Cortex of kidney (tissue), 1 donor: ENCODE measurements at places on chromosomes 7 and 10.

DNA sequence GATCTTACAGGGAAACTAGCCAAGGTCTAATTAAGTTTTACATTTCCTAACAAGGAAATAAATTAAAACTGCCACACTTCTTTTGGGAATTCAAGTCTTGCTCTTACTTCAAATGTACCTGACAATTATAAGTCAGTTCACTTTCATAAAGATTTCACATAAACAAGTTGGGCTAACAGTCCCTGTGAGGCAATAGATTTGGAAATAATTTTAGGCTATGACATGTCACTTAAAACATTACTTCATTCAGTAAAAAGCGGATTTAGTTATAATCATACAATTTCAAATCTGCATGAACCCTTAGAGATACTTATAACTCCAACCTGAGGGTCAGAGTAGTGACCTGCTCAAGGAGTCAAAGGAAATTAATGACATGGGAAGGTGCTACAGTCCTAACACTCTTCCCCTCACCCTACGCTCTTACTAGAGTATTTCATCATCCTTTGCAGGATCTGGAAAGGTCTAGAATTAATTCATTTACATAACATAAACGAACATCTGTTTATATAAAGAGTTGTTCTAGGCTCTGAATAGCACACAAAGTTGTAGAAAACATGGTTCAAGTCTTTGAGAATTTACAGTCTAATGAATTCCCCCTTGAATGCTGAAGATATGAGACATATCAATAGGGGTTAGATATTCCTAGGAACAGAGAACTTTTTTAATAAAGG lies 32.3 kb upstream of the DNAJB12 start:
- DNase-seq = no peak

- no peak for DNase-seq
Observed at GRCh38 chr7:71784781-71785180, 627.4 kb downstream of the CALN1 start.

DNA sequence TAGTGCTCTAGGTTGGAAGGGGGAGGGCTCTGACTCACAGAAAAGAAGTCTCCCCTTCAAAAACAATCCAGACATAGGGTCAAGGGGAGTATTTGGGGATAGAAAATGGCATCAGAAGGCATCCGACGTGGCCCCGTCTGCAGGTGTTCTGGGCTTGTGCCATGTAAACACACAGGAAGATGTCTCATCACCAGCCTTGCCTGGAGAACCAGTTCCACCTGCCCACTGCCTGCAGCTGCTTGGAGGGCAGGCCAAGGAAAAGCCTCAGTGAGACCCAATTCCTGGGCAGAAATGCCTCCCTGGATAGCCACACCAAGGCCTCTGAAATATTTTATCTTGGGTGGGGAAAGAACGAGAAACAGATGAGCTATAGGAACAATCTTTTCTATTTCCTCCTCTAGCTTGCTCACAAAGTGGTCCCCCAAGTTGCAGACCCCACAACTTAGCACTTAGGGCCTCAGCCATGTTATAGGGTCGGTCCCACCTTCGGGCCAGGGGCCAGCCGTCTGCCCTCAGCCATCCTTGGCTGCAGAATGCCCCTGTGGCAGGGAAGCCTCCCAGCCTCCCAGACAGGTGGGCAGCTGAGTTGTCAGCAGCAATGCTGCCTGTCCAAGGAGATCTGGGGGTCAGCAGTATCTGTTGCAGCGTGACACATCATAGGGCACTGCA lies 54.3 kb upstream of the ECHDC3 start:
- DNase-seq = no peak

DNA sequence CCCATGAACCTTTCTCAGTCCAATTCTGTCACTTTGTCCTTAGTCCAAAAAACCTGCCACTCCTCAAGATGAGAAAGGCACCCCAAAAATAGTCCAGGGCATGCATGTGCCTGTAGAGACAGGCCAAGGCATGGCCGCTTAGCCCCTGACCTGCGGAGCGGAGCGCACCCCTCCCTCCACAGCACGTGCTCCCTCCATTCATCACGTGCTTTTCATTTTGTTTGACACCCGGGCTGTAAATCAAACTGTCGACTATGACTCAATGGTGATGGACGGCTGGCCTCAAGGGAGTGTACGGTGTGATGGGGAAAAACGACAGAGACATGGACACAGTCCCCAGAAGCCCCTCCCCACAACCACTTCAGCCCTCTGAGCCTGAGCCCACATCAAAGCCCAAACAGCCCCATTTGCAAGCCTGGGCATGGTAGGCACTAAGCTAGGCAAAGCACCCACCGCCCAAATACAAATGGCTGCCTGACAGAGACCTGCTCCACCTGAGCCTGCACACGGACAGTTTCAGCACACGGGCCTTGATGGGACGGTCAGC lies 90.6 kb downstream of the ZRANB1 start:
- no peak for DNase-seq

DNA sequence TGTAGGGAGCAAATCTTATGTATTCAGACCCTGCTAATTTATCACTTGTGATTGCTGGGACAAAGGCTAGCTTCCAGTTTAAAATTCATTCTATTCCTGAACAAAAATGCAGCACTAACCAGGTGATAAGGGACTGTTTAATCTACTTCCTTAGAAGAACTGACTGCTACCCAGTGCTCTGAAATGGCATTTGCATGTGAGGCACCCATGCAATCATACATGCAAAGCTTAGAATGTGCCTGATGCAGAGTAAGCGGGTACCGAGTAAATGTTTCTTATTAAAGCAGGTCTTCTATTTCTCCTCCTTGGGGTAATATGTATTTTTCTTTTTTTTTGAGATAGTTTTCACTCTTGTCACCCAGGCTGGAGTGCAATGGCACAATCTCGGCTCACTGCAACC lies 54.5 kb downstream of the NEURL1 start:
- DNase-seq = no peak

GRCh38 chr10:102869258-102870198 lies at the start of gene AS3MT:
AS3MT (plus strand) TSS chr10:102869470; CDS start chr10:102869593, 123 bp downstream.
- no peak for DNase-seq

- no peak for DNase-seq
Observed at GRCh38 chr7:34091321-34091917, 186.1 kb downstream of the BMPER start.

- no peak for DNase-seq
Observed at GRCh38 chr7:82443036-82443546, 486 bp downstream of the CACNA2D1 start.

DNA sequence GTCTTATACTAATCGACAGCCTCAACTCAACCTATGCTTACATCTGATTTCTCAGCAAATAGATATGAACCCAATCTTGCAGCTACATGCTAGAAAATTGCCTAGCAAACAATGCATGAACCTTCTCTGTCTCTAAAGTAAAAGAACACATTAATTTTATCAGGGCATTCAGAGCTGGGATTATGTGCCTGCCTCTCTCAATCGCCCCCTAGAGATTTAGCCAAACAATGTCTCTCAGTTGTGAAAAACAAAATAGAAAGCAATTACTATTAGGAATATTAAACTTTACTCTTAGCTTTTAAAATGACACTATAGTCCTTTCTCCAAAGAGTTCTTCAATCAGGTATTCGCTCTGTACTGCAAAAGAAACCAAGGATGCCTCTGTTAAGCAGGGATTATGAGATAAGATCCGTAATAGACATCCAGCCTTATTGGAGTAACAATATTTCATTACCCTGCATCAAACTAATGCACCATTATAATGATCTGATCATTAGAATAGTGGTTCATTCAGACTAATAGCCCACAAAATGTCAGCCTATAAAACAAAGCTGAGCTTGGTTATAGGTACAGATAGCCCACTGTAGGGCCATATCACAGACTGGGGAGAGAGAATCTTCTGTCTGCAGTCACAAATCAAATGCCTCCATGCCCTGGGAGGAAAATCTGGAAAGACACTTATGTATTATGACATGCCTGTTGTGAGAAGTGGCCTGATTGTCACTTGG lies 736.9 kb downstream of the PARD3 start:
- no peak for DNase-seq

DNA sequence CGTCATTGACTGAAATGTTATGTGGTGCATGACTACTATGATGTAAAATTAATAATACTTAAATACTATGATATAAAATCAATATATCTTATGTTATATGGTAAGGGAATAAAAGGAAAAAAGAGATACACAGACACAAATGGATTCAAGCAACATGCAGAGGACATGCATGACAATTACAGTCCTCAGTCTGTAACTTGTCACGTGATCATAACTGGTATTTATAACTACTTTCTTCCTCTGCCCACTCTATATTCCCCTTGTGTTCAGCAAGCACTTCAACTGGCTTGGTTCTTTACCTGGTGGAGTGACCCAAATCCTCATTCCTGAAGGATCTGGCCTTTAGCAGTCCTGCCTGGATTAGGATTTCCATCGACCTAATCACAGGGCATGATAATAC lies 104.4 kb upstream of the FAM180A start:
- DNase-seq = no peak

- no peak for DNase-seq
Observed at GRCh38 chr7:51261117-51261835, 55.3 kb downstream of the COBL start.

- DNase-seq = no peak
Observed at GRCh38 chr10:84412482-84412881, 84.1 kb downstream of the CCSER2 start.

DNA sequence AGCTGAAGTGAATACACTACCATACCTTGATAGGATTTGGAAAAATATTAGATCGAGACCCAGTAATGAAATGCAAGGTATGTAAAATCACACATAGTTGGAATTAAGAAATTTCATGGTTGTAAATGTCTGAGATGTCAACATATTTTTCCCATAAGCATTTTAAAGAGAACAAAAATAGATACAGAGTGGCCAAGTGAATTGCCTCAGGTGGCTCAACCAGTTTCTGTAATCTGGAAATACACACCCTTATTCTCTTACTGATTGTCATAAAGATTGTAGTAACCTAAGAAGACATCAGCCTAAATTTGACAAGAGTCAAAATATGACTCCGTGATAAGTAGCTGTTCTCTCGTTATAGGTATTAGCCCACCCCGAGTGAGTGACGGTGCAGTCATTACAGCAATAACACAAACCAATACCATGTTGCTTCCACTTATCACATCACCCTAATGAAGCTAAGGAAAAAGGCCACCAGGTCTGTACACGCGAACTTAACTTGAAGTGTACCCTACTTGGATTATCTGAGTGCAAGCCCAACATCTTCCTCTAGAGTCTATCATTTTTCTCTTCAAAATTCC lies 23.4 kb downstream of the PIK3AP1 start:
- no peak for DNase-seq

- no peak for DNase-seq
Observed at GRCh38 chr10:129163531-129163930, 303.5 kb upstream of the MGMT start.

DNA sequence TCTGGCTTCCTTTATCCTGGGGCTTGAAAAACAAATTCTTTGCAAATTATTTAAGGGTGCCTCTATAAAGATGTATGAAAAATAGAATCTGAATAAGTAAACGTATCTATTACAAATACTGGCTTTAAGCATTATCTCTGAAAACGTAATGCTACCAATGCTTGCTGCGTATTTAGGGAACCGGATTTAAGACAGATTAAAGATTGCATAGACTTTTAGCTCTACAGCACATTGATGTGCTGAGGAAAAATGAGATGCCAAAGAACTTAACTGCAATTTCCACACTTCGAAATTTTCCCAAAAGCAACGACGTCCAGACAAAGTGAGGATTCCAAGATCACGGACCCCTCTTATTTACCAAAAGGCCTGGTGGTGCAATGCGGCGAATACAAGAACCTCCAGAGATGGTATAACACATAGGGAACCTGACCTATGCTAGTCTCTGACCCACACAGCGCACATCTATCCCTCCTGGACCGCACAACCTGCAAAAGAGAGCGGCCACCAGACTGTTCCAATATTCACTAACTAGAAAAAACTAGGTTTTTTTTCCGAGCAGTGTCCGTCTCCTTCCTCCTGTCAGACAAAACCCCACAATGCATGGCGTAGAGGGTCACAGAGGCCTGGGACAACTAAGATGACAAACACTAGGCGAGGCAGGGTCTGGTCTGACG lies 34.3 kb upstream of the PHF14 start:
- DNase-seq = no peak

- no peak for DNase-seq
Observed at GRCh38 chr10:126062131-126063032, 166.0 kb downstream of the FANK1 start.

DNA sequence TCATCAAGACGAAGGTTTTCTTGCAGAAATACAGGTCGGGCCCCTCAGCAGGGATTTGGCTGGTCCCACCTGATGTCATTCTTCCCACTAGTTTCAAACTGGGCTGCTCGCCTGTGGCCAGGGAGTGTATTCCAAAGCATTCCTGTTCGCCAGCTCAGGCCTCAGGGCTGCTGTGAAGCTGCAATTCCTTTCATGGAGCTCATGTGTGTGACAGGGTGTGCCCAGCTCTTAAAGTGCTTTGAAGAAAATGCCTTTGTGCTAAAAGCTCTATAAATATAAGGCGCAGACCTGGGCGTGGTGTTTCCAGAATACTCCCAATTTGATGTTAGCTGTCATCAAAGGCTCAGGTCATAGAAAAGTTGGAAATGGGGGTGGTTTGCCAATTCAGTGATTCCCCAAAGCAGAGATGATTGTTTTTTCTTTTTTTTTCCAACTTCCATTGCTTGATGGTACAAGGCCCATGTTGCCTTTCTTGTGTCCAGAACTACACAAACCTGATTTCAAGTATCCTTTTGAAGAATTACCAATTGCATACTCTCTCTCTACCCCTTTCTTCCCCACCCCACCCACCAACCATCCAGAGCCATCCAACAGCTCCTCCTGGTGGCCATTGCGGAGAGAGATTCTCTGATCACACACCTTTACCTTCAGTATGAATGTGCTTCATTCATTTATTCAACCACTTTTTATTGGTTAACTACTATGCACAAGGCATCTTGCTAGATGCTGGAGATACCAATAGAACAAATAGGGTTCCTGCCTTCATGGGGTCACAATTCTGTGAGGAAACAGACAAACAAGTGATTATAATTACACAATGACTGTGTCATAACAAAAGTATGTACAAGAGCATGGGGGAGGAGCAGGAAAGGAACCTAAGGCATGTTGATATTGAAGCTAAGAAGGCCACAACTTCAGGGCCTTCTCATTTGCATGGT lies 297.3 kb upstream of the LYZL1 start:
- no peak for DNase-seq

- no peak for DNase-seq
Observed at GRCh38 chr10:42776681-42777080, 5.9 kb upstream of the BMS1 start.
